ENCODE measurements at places on chromosomes 7 and 10.

DNA sequence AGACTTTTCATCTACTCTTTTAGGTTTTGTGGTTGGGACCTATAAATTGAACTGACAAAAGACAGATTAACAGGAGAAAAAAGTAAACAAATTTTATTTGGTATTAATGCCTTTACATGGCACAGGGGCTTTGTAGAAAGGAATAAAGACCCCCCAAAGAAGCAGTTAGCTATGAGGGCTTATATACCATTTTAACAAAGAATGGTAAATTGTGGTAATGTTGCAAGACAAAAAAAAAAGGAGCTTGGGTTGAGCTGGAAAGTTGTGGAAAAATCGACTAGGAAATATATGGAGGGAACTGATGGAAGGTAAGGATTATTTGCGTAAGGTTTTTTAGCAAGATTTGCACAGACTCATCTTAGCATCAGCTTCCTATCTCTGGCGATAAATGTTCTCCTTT is 84.6 kb downstream of the JCAD start:
- DNase-seq: no peak

DNA sequence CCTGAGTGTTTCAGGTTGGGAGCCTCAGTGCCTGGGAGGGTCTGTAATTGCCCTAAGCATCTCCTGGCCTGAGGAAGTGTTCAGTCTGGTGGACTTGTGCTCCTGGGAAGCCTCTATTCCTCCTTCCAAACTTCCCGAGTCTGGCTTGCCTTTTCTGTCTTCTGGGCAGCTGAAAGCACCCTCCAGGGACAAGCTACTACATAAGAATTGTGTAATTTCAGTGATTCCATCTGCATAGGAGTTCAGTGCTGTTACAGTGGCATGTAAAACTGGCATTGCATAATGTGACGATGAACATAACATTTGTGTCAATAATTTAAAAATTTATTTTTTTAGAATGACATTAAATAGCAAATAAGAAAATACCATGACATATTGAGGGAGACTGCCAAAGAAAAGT is 109.3 kb downstream of the AOAH start:
- no peak for DNase-seq

- DNase-seq: no peak
Measured at GRCh38 chr10:106917452-106918055, 247.0 kb downstream of the SORCS1 start.

- no peak for DNase-seq
Measured at GRCh38 chr7:131961054-131961680, 404.7 kb upstream of the PODXL start.

- DNase-seq: no peak
Measured at GRCh38 chr7:134362587-134363483, 46.1 kb upstream of the SLC35B4 start.

DNA sequence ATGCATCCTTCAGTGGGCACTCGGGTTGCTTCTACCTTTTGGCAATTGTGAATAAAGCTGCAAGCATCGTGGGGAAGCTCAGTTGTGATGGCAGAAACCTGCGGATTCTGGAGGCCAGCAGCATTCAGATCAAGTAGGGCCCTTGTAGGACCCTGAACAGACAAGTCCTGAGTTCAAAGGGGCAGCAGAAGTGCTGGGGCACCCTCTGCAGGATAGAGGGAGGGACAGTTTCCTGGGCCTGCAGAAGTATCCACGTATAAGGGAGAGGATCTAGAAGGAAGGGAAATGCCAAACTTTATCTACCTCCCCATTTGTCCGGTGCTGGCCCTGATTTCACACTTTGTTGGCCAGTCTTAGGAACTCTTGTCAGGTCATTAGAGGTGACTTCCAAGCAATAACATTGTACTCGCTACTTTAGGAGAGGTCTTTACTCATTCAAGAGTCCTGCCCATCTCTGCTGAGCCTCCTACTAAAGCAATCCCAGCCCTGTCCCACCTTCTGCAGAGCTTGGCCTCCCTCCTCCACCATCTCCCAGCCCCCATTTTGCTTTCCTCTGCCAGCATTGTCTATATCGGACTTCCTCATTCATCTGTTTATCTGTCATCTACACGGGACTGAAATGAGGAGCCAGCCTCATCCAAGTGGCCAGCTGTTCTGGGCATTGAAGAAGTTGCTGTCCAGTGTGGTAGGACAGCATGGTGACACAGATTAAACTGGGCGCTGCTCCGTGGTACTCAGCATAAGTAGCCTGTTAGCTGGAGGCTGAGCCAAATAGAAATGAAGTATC is 26.6 kb upstream of the R3HCC1L start:
- no peak for DNase-seq

DNA sequence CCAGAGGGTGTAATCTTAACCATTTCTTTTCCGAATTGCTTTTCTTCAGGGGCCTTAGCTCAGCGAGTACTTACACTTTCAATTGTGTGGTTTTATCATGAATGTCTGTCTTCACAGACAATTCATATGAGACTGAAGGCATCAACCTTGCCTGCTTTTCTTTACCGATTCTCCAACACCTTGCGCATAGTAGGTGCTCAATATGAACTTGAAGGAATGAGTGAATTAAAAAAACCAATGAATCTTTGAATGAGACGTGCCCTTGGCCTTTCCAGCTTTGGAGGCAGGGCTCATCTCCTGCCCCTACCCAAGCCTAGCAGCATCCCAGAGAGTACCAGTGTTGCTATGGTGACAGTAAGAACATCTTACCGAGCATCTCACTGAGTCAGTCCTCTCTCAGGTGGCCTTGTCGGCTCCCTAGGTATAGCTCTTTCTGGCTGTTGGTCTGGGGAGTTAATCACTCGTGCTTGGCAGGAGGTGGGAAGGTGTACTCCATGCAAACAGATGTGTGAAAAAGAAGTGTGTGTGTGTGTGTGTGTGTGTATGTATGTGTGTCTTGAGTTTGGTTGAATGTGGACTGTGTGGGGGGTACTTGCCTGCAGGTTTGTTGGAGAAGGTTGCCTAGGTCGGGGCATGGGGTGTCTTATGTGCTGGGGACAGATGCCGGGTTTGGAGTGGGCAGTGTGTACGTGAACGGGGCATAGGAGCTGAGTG is 107.7 kb downstream of the C10orf105 start:
- no peak for DNase-seq

GRCh38 chr7:115953592-115954255 is 76.8 kb downstream of the TFEC start:
- no peak for DNase-seq

- no peak for DNase-seq
Measured at GRCh38 chr10:88586462-88586861, at the start of gene LIPJ. Gene LIPJ (plus strand): TSS chr10:88586762. CDS start chr10:88590688, 3,926 bp downstream.

- no peak for DNase-seq
Measured at GRCh38 chr7:50448823-50449222, 1.3 kb downstream of the FIGNL1 start.

DNA sequence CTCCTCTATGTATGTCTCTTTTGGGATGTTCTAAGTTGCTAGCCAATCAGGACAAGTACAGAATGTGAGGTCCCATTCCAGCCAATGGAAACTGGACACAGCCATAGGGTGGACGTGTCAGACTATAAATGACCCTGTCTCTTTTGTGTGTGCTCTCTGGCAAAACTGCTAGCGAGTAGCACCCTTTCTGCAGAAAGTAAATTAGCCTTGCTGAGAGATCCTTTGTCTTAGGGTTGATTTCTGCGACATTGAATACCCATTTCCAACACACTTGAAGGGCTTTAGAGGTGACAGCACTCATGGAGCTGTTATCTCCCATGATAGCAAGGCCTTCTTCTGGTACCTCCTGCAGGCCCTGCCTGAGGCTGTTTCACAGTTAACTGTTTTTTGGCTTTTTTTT is 107.5 kb downstream of the CCNY start:
- DNase-seq: no peak

GRCh38 chr7:149102666-149103065 is 12.1 kb upstream of the ZNF786 start:
- no peak for DNase-seq

DNA sequence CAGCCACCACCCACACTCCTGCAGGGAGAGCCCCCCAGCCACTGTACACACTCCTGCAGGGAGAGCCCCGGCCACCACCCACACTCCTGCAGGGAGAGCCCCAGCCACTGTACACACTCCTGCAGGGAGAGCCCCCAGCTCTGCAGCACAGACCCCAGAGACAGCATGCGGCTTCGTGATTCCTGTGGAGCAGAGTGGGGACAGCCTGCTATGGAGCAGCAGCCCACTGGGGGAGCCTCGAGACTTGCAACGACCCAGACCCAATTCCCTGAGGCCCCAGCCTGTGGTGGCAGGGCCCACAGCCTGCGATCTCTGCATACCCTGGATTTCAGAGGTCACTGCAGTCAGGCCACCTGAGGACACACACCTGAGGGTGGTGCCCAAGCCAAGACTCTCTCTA is 523.1 kb downstream of the DNAJB6 start:
- no peak for DNase-seq

DNA sequence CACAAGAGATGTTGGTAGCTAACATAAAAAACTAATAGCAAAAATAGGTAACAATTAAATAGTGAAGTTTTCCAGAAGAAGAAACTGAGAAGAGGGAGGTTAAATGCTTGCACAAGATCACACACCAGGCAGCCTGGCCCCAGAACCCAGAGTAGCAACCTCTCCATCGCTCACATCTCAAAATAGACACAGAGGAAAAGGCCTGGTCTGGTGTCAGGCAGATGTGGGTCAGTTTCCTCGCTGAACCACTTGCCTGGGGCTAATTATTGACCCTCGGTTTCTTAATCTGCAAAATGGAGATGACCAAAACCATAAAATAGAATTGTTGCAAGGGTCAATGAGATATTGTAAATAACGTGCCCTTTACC is 44.5 kb upstream of the STK17A start:
- no peak for DNase-seq

DNA sequence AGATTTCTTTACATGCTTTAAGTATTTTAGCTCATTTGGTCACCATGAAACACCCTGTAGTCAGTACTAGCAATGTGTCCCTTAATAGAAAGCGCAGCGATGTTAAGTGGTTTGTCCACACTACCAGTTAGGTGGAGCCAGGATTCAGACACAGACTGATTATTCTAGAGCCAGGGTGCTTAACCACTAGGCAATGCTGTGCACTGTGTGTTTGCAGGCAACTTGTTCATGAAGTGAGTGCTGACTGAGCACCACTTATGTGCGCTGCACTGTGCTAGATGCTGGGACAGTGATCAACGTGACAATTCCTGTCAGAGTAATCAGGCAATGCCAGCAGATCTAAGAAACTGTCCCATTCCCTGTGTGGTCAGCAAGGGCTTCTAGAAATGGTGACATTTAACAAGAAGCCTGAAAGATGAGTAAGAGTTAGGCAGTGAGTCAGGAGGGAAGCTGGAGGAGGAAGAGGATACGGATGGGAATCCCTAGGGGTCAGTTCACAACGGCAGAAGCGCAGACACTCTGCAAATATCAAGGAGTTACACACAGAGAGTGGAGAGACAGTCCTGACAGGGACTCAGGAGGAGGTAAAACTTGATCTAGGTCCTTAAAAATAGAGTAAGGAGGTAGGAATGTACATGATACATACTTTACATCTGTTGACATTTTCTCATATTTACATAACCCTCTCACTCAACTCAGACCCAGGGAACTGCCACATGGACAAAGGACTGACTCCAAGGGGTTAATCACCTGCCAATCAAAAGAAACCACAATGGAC is 69.7 kb upstream of the EGR2 start:
- peak; percentile 12 for DNase-seq

- DNase-seq: no peak
Measured at GRCh38 chr10:21517134-21518031, 8.1 kb downstream of the SKIDA1 start.

DNA sequence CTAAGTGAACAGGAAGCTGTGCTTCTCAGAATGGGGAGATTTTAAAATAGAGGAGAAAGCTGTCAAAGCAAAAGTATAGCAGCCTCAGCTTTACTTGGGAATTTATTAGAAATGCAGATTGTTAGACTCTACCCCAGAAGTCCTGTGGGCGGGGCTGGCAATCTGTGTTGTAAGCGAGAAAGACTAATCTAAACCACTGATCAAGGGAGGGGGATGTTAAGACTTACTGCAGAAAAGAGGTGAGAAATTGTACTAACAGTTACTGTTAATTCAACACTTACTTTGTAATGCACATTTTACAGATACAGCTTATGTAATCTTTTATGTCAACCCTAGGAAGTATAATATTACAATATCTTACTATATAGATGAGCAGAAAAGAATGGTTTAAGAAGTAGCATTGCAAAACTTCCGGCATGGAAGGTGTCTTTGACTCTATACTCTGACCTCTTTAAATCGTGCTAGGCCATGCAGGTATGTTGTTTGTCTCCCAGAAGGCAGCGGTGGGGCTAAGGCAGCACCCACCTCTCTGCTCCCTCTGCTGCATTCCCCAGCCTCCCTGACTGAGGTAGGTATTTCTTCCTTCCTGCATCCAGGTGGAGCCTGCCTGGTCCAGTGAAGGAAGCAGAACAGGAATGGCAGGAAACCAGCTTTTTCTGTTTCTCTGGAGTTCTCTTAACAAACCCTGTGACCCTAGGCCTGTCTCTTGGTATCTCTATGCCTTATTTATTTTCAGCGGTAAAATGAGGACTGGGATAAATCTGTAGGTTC is 462.2 kb downstream of the AUTS2 start:
- DNase-seq: no peak

GRCh38 chr7:30562498-30562897 is 32.2 kb upstream of the GARS1 start:
- DNase-seq: no peak

- no peak for DNase-seq
Measured at GRCh38 chr7:57414415-57414814, 35.6 kb upstream of the ZNF716 start.

GRCh38 chr10:11225935-11226334 is 208.3 kb downstream of the CELF2 start:
- no peak for DNase-seq

GRCh38 chr7:107065929-107066247 is 21.4 kb downstream of the PRKAR2B start:
- no peak for DNase-seq

GRCh38 chr10:130422366-130423324 is 286.5 kb downstream of the GLRX3 start:
- no peak for DNase-seq

- DNase-seq: no peak
Measured at GRCh38 chr7:69659983-69660382, 61.7 kb downstream of the AUTS2 start.

DNA sequence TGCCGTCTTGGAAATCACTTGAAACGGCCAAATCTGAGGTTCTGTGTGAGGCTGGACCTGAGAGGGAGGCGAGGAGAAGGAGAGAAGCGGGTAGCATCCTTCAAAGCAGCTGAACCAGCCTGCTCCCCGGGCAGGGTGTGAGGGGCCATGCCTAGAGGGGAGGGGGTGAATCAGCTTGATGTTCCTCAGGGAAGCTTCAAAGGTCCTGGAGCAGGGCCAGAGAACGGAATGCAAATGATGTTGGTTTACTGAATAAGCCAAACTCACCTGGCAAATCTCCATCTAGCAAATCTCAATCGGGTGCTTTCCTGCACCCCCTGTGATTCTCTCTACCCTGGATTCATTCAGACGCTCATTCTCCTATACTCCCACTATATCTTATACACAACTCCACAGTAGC is 226.9 kb downstream of the WDR11 start:
- no peak for DNase-seq

All from brain pericyte (primary cell).